ENCODE measurements at places on chromosomes 3 and 15.
A peak's percentile ranks its signal among the peaks of the same experiment; 100 is the strongest.

GRCh38 chr3:136908297-136908696 lies 46.3 kb downstream of the NCK1 start:
- no peak for DNase-seq

- DNase-seq = no peak
Observed at GRCh38 chr3:170589113-170589512, 3.2 kb upstream of the SLC7A14 start.

DNA sequence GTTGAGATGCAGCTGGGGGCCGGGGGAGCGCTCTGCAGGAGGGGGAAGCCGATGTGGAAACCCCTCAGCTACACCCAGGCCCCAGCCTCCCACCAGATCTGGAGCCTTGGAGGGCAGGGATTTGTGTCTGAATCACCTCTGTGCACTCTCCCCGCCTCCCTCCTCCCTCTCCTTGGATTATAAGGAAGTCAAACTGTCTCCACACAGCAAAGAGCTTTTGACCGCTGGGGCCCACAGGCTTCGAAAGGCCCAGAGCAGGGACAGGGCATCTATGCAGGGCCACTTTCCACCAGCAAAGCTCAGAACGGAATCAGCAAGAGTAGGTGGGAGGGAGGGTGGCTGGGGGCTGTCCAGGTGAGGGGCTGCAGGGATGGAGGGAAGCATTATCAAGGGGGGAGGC lies 68.9 kb downstream of the IQSEC1 start:
- no peak for DNase-seq

GRCh38 chr3:190562866-190563510 lies 49.1 kb downstream of the IL1RAP start:
- DNase-seq = no peak

DNA sequence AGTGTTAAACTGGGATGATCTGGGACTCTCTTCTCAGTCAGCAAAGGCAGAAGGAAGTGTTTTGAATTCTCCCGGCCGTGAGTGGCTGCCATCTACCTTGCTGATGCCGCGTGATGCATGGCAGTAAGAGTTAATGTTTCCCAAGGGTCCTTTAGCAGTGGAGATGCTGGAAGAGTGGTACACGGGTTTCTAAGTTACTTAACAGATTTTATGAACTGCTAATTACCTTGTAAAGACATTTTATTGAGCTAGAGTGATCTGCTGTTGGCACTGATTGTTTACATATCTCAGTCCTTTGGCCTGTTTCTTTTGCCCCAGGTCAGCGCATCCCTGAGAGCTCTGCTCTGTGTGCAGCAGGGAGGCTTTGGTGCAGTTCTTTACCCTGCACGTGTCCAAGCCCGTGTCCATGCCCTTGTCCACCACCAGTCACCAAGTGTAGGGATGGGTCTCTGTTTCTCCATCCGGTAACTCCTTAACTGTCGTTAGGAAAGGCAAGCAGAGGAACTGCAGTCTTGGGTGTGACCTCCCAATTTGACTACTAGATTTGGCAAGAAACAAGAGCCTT lies 172.3 kb downstream of the SLCO3A1 start:
- DNase-seq = no peak

GRCh38 chr15:61057376-61057775 lies 171.7 kb downstream of the RORA start:
- no peak for DNase-seq

GRCh38 chr15:77818484-77819047 lies 185.9 kb upstream of the LINGO1 start:
- DNase-seq = no peak

DNA sequence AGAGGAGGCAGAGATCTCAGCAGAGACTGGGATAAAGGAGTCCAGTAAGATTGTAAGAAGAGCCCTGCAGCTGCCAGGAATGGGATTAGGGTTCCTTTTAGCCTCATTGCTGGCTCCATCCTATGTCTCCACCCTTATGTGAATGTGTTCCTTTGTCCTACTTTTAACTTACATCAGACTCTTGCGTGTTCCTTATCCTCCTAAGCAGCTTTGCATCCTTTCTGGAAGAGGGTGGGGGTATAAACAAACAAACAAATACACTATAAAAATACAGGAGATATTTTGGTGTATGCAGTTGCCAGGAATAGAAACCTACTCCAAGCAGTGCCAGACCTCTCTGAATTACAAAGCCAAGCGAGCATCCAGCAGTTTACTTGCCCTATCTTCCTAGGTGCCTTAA lies 194.7 kb downstream of the ADAMTS9 start:
- no peak for DNase-seq

DNA sequence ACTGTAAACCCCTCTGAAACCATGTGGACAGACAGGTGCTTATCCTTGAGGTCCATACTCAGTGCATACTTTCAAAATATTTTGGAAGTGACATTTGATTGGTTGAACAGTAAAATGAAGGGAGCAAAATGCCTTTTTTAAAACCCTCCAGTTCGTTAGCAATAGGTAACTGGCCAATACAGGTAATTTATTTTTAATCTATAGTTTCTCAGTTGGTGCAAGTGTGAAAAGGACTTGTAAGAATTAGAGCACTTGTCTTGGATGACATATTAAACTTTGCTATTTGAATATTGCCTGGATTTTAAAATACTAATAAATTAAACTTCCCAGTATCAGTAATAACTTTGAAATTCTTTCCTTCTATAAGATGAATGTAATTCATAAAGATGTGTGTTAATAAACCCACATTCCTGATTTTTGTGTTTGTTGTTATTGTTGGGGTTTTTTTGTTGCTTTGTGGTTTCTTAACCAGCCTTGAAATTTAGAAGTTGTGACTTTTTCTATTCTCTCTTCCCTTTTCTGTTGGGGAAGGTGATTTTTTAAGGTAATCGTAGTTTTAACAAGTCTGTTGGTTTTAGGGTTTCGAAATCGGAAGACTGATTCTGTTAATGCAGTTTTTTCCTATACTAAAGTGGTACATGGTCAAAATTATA lies 90.0 kb downstream of the STT3B start:
- no peak for DNase-seq

- no peak for DNase-seq
Observed at GRCh38 chr3:33237439-33237838, 18.8 kb upstream of the SUSD5 start.

DNA sequence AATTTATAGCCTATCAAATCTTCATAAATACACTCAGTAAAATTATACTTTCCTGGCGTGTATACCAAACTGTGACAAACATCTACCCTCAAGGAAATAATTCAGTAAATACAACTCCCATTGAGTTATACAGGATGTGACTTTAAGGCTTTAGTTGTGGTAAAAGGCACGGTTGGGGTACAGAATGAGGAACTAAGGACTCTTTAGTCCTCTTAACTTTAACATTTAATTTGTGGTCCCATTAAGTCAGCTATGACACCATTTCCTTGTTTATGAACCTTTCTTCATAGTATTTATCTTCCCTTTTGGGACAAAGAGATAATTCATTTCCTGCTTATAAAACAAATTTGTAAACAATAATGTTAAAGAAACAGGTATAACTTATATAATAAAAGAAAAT lies 30.2 kb downstream of the IFT80 start:
- DNase-seq = peak; percentile 1

GRCh38 chr3:153379516-153379915 lies 217.5 kb downstream of the RAP2B start:
- no peak for DNase-seq

- DNase-seq = no peak
Observed at GRCh38 chr3:66761093-66761780, 236.9 kb upstream of the KBTBD8 start.

GRCh38 chr15:69319384-69320375 lies 21.0 kb downstream of the PAQR5 start:
- DNase-seq = no peak

DNA sequence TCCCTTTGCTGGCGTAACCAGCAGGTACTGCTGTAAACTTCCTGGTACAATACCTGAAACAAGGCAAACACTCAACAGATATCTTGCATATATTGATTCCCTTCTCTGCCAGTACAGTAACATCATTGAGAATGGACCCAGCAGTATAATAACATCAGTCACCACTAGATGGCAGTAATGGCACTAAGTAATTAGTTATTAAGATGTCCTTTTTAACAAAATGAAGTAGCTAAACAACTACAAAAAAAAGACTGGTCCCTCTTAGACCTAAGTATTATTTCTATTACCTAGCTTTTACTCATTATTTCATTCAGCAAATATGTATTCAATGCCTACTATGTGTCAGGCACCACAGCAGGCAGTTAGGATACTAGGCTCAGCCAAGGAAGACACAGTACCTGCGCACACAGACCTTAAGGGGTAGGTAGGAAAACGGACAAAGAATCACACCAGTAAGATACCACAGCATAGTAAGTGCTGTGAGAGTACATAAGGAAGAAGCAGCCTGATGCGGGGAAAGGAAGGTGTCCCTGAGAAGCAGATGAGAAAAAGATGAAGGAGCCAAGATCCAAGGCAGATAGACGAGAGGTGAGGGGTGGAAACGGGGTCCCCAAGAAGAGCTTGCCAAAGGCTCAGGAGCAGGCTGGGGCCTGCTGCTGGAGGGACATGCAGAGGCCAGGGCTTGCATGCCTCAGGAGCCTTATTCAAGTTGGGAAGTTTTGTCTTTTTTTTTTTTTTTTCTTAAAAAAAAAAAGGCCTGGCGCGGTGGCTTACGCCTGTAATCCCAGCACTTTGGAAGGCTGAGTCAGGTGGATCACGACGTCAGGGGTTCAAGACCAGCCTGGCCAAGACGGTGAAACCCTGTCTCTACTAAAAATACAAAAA lies 102.7 kb upstream of the CHD2 start:
- DNase-seq = no peak

DNA sequence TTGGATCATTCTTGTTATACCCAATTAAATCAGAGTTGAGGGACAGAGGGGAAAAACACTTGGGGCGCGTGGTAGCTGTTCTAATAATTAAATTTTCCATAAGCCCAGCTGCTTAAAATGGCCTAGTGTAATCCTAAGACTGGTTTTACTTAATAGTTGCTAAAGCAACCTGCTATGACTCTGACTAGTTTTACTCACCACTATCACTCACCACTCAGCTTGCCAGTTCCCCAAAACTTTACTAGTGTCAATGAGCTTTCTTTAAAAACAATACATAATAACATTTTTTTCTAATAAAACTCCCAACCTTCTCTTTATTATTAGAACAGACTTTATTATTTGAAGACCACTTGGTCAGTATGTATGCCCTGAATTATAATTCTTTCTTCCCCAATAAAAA lies 49.6 kb downstream of the ECT2 start:
- DNase-seq = no peak

GRCh38 chr15:86773736-86774135 lies 694.1 kb downstream of the AGBL1 start:
- DNase-seq = no peak

- DNase-seq = no peak
Observed at GRCh38 chr15:82900511-82901060, 51.9 kb downstream of the HOMER2 start.

DNA sequence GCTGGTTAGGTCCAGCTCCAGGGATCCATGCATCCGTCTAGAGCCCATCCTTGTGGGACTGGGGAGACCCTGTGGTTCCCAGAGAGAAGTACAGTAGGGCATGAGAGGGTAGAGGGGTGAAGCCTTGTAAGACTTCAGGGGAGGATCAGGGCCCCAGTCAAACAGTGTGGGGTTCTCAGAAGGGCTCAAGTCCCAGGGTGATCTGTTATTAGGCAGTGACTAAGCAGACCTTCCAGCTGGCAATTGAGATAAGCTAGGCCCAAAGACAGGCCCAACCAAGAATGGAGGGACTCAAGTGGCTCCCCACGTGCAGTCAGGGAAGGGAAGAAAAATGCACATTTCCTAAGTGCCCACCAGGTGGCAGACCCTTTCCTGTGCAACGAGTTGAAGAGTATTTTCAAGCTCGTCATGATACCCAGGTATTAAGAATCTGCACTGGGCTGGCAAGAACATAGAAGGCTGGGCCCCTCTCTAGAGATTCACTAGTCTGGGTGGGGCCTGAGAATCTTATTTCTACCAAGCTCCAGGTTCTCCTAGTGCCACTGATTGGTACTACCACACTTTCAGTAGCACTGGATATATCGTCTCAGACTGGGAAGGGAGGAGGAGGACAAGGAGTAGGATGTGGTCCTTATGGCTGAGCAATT lies 240.8 kb downstream of the NR1D2 start:
- no peak for DNase-seq

DNA sequence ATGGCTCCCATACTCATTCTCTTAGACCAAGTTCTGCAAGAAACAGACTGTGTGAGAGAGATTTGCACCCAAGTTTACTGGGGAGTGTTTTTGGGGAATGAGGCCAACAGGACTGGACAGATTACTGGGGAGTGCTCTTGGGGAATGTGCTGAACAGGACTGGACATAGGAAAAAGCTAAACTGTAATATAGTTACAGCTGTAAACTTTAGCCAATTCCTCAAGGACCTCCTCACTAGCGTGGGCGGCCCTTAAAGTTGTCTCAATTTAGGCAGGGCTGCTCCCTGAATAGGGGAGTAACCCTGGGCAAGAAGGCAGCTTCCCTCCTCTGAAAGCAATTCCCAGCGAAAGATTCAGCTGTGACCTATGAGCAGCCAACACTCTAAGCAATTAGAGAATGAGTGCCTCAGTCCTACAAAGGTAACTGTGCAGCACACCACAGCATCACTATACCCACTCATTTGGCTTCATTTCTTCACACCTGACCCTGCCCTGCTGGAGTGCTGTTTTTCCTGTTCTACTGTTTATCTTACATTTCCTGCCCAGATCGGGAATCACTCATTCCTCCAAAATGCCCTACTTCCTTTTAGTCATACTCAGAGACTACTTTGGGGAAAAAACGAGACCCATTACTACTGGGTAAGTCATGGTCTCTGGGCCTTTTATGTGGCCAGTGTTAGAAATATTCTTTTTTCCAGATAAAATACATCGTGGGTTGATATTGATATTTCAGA lies 41.3 kb upstream of the TRIM42 start:
- no peak for DNase-seq

DNA sequence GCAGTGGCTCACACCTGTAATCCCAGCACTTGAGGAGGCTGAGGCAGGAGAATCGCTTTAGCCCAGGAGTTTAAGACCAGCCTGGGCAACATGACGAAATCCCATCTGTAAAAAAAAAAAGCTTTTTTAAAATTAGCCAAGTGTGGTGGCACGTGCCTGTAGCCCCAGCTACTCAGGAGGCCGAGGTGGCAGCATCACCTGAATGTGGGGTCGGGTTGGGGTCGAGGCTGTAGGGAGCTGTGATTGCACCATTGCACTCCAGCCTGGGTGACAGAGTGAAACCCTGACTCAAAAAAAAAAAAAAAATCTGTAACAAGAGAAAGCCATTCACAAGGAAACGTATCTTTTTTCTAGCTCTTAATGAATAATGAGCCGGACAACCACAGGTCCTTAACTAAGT lies 74.7 kb upstream of the DLG1 start:
- no peak for DNase-seq

- no peak for DNase-seq
Observed at GRCh38 chr15:65404186-65404872, 18.4 kb downstream of the IGDCC4 start.

DNA sequence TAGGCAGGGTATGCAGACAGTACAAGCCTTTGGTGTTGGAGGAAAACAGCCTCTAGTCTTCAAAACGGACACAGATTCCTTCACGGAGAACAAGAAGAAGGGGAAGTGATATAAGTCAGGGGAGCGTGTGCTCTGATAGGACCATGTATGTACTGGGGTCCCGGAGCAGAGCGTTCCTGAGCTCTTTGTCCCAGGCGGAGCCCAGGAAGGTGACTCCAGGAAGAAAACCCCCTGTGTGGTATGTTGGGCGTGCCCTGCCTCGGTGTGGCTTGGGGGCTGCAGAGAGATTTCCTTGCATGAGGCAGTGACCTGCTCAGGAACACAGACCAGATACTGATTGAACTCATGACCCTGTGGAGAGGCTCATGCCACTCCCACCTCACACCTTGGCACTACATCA lies 21.7 kb downstream of the MELTF start:
- no peak for DNase-seq

- DNase-seq = no peak
Observed at GRCh38 chr3:142281474-142281873, 56.1 kb upstream of the GK5 start.
